Activated naive CD8-positive, alpha-beta T cell treated with anti-CD3 and anti-CD28 coated beads for 36 hours (primary cell): ENCODE measurements at places on chromosomes 5 and 9.

GRCh38 chr9:37943345-37944265, 39.7 kb upstream of the SLC25A51 start:
- no peak for DNase-seq

DNA sequence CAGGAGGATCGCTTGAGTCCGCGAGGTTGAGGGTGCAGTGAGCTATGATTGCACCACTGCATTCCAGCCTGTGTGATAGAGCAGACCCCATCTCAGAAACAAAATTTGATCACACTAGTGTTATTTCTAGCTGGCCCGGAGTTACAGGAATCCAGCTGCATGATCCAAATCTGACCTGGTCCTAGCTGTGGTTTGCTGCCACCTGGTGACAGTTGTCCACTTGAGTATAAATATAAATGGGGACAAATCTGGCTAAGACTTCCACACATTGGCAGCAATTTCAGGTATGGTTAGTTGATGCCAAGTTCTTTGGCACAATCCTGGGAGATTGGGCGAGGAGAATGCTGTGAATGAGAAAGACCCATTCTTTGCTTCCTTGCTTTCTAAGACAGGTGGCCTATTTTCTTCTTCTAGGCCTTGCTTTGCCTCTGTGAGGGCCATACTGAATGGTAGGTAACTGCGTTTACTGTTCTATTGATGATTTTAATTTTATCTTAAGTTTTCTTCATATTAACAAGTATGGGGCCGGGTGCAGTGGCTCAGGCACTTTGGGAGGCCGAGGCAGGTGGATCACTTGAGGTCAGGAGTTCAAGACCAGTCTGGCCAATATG, 35.4 kb downstream of the UBE2R2 start:
- peak; percentile 20 for DNase-seq

GRCh38 chr9:4235871-4236804, 63.7 kb downstream of the GLIS3 start:
- no peak for DNase-seq

GRCh38 chr5:64978546-64978945, 209.8 kb downstream of the CWC27 start:
- DNase-seq = no peak

- DNase-seq = no peak
Observed at GRCh38 chr9:94919376-94920098, 193.0 kb downstream of the AOPEP start.

DNA sequence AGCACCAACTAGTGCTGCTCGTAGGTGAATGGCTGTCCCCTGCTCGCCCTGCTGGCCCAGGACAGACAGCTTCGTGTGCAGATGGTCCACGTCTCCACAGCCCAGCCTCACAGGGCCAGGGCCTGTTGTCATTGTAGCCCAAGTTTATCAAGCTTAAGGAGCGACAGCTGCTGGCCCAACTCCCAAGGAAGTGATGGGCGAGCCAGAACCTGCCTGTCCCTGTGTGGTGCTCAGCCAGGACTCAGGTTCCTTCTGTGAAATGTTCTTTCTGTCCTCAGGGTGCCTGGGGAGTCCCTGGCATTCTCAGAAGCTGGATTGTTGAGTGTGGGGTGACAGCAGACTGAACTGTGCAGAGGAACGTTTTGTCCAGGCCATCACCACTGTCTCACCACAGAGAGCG, 16.4 kb downstream of the TRIP13 start:
- DNase-seq = no peak

GRCh38 chr5:35545190-35545589, 72.5 kb upstream of the SPEF2 start:
- DNase-seq = no peak

GRCh38 chr9:137672907-137673791, 54.3 kb downstream of the EHMT1 start:
- peak; percentile 16 for DNase-seq

DNA sequence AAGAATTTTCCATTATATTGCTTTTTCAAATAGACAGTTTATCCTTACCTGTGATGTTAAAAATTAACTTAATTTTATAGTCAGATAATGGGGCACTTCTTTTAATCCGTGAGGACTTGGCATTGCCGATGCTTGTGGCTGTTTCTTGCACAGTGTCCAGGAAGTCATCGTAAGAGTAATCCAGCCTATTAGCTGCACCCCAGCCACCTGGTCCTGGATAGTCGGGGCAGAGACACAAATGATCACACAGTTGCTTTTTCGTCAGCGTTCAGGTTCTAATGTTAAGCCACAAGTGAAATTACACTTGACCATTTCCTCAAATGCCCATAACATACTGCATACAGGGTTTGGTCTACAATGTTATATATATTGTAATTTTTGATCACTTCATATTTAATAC, 107.4 kb downstream of the SVEP1 start:
- DNase-seq = no peak

GRCh38 chr5:180976518-180976917, 12.1 kb upstream of the BTNL3 start:
- DNase-seq = no peak
